ENCODE measurements at places on chromosomes 11 and 22. TPM values are rescaled to one million over a fixed set of nuclear protein-coding genes. Genes with fewer than 3 reads are reported as not detected.

The MMP7 gene
- total RNA-seq, result not detected

The OR5B21 gene
- total RNA-seq, result not detected

The C22orf23 gene
- total RNA-seq, result 0.24 TPM

The TPCN2 gene
- total RNA-seq, result 7.3 TPM

The TBX1 gene
- total RNA-seq, result 0.68 TPM

The TIMM10 gene
- 65.1 TPM for total RNA-seq

The CLDN5 gene
- total RNA-seq, result 22.9 TPM

The P2RY6 gene
- total RNA-seq, result 1.0 TPM

The OR8G1 gene
- not detected for total RNA-seq

The B4GALNT4 gene
- not detected for total RNA-seq

The OR52I2 gene
- not detected for total RNA-seq

The TMEM86A gene
- total RNA-seq, result 9.3 TPM

The OR5P2 gene
- total RNA-seq, result not detected

The MS4A7 gene
- total RNA-seq, result 20.7 TPM

The SCT gene
- total RNA-seq, result 1.0 TPM

The OR51T1 gene
- total RNA-seq, result not detected

The TRIM6 gene
- 0.70 TPM for total RNA-seq

The RAB3IL1 gene
- total RNA-seq, result 10.5 TPM

The SLC37A2 gene
- 1.2 TPM for total RNA-seq

The SAA4 gene
- not detected for total RNA-seq

The FOXR1 gene
- total RNA-seq, result not detected

The OR51E2 gene
- total RNA-seq, result not detected

The RASGRP2 gene
- 24.3 TPM for total RNA-seq

The GLYAT gene
- total RNA-seq, result 0.28 TPM

The MS4A12 gene
- not detected for total RNA-seq

The MIOX gene
- total RNA-seq, result not detected

The DAGLA gene
- 3.0 TPM for total RNA-seq

The RPS13 gene
- total RNA-seq, result 814 TPM

The RHBDD3 gene
- total RNA-seq, result 11.9 TPM

The PPME1 gene
- total RNA-seq, result 33.4 TPM

The CDC42BPG gene
- 0.44 TPM for total RNA-seq

The DNAJB7 gene
- not detected for total RNA-seq

The PES1 gene
- total RNA-seq, result 21.9 TPM

The SLC35F2 gene
- total RNA-seq, result 0.61 TPM

The NDUFS8 gene
- 441 TPM for total RNA-seq

The TMPRSS4 gene
- total RNA-seq, result not detected

The TPBGL gene
- 0.37 TPM for total RNA-seq
